ENCODE measurements at places on chromosomes 16 and 17. TPM values are rescaled to one million over a fixed set of nuclear protein-coding genes. Genes with fewer than 3 reads are reported as not detected.

Gene TBC1D26
- not detected for total RNA-seq

Gene RHBDF1
- total RNA-seq = 55.1 TPM

Gene HES7
- total RNA-seq = not detected

Gene CCL3
- not detected for total RNA-seq

Gene TMC6
- 72.4 TPM for total RNA-seq

Gene CDH11
- total RNA-seq = 14.9 TPM

Gene SPECC1
- total RNA-seq = 15.0 TPM

Gene CCDC40
- 4.1 TPM for total RNA-seq

Gene NOL3
- 19.4 TPM for total RNA-seq

Gene KDM6B
- total RNA-seq = 17.8 TPM

Gene ASB16
- not detected for total RNA-seq

Gene TMC5
- not detected for total RNA-seq

Gene ADAD2
- total RNA-seq = not detected

Gene SEC14L5
- not detected for total RNA-seq

Gene SLFN5
- total RNA-seq = 15.7 TPM

Gene TPSB2
- not detected for total RNA-seq

Gene MYH13
- total RNA-seq = not detected

Gene RAB11FIP4
- 0.92 TPM for total RNA-seq

Gene FNDC8
- total RNA-seq = not detected

Gene SPN
- not detected for total RNA-seq

Gene MAP2K3
- total RNA-seq = 36.3 TPM

Gene TEKT5
- not detected for total RNA-seq

Gene MYH1
- total RNA-seq = not detected

Gene CCL22
- not detected for total RNA-seq

Gene CIITA
- total RNA-seq = 0.14 TPM

Gene DUS2
- 21.7 TPM for total RNA-seq

Gene CCR7
- not detected for total RNA-seq

Gene TBC1D3K
- not detected for total RNA-seq

Gene HSPB9
- not detected for total RNA-seq

Gene CLDN6
- not detected for total RNA-seq

Gene TBC1D3H
- total RNA-seq = not detected

Gene KRT27
- not detected for total RNA-seq

Gene PABPN1L
- total RNA-seq = not detected

Gene CPD
- 63.6 TPM for total RNA-seq

Gene ELMO3
- 4.3 TPM for total RNA-seq

Gene PMP22
- 51.2 TPM for total RNA-seq

Gene ZNF598
- 60.5 TPM for total RNA-seq

Gene KLHDC4
- total RNA-seq = 46.7 TPM

Gene MPV17L
- total RNA-seq = 0.22 TPM

Gene TNRC6A
- 74.5 TPM for total RNA-seq

Gene PYY
- total RNA-seq = not detected

Gene TMEM238L
- total RNA-seq = not detected

Gene OSGIN1
- total RNA-seq = 8.6 TPM

Gene TBC1D3
- 1.9 TPM for total RNA-seq

Gene ALOX12
- not detected for total RNA-seq

Gene HS3ST6
- not detected for total RNA-seq

Gene TSPOAP1
- total RNA-seq = not detected

Gene ADGRG1
- total RNA-seq = 116 TPM

Gene BEAN1
- not detected for total RNA-seq

Gene CDK3
- total RNA-seq = 6.2 TPM
